ENCODE measurements at places on chromosomes 6 and 20.

DNA sequence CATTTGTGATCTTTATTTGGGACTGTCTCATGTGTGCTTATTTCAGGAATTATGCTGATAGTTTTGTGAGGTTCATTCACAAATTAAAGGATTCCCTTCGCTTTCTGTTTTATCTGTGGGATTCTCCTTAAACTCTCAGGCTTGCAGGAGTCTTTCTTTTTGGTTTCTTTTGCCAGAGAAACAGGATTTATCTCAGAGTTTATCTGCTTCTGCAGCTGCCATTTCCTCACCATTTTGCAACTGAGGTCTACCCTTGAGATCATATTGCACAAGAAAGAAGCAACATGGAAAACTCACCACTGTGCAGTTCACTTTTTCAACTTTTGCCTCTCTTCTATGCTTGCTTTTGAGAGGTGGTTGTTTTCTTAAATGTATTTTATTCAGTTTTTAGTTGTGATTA is 201.0 kb downstream of the PRL start:
- peak; percentile 23 for DNase-seq

- peak; percentile 70 for DNase-seq
Observed at GRCh38 chr20:4091490-4092479, 76.4 kb upstream of the RNF24 start.

DNA sequence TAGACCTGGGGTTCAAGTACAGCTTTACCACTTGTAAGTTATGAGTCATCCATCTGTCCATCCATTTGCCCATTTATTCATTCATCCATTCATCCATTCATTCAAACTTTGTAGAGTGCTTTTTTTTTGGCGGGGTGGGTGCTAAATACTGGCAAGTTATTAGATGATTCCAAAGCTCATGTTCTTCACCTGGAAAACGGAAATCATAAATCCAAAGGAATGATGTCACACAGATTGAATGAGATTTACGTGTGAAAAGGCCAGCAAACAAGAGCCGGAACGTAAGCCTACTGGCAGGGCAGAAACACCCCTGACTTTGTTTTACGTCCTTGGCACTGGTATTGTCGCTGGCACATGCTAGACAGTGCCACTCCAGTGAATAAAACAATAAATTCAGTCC is 480.9 kb upstream of the CHD6 start:
- no peak for DNase-seq

GRCh38 chr6:67190733-67191132 is 1444.3 kb upstream of the ADGRB3 start:
- DNase-seq: no peak

GRCh38 chr20:32364554-32365208 is 6.5 kb downstream of the ASXL1 start:
- DNase-seq: no peak

DNA sequence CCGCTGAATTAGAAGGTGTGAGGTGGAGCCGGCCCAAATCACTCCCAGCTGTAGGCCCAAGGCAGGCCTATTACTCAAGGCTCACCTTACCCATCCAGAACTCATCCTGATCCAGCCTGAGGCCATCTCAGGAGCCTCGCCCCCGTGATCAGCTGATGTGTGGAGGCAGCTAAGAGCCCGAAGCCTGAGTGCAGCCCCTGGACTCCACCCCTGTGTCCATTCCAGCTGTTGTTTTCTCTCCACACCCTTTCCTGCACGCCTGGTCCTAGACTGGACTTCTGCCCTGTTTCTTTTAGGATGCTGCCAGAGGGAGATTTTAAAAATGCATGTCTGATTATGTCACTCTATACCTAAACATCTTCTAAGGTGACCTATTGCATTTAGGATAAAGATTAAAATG is 124.7 kb upstream of the SUPT3H start:
- no peak for DNase-seq

- DNase-seq: no peak
Observed at GRCh38 chr20:11473983-11474382, 443.7 kb upstream of the BTBD3 start.

- DNase-seq: no peak
Observed at GRCh38 chr20:26208296-26209091, 511.8 kb upstream of the ZNF337 start.

DNA sequence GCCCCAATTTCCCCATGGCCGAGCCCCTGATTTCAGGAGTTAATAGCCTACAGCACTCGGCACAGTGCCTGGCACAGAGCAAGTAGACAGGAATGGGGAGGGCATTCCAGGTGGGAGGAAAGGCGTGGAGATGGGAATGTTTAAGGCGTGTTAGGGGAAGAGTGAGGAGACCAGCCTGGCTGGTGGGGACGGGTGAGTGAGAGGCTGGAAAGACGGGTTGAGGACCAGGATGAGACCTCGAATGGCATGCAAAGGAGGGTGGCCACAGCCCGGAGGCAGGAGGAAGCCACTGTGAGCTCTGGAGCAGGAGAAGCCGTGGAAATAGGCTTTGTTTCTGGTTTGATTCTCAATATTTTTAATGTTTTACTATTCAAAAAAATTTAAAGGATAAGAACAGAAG is 49.5 kb downstream of the CEBPB start:
- no peak for DNase-seq

GRCh38 chr20:62706857-62707256 is 1.8 kb upstream of the NTSR1 start:
- no peak for DNase-seq

- peak; percentile 91 for DNase-seq
Observed at GRCh38 chr6:70566751-70567382, at the start of gene SDHAF4. Gene SDHAF4 (plus strand): TSS chr6:70566930. CDS start chr6:70566941, 11 bp downstream.

DNA sequence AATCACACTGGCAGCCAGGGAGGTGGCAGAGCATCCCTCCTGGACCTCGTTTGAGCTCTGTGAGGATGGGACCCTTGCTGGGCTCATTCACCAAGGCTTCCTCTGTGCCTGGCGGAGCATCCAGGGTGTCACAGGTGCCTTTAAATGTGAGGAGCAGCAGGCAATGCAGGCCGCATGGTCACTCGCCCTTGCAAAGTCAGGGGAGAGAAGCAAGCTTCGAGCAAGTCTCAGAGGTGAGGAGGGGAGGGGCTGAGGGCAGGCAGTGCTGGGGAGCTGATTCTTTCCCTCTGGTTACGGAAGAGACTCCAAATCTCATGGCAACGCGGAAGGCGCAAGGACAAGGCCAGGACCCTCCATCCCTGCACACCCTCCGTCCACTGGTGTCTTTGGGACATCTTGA is 182.7 kb upstream of the PMEPA1 start:
- DNase-seq: no peak

DNA sequence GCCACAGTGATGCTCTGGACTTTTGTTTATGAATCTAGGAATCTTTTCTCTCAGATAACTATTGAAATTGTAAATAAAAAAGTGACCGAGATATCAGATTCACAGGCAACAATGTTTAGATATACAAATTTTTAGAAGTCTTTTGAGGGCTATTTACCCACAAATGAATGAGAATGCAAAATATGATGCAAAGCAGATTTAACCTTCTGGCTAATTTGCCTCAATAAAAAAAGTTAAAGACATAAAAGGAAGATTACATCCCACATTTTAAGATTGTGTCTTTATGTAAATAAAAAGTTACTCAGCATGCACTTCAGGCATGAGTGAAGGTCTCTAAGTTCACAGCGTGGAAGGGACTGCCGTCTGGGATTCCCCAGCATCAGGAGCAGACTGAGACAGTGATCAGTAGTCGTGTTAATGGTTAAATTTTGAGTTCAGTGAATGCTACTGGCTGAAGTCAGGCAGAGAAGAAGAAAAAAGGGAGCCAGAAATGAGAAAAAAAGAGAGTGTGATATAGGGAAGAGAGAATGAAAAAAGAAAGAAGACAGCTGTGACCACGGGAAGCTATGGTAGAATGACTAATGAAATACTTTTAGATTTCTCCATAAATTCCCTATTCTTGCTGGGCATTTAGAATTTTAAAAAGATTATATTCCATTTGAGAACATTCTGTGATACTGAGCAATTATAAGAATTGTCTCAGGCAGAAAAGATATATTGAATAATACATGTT is 93.6 kb downstream of the MYB start:
- DNase-seq: no peak

GRCh38 chr6:145813285-145814034 is 1.1 kb downstream of the FBXO30 start:
- peak; percentile 68 for DNase-seq

DNA sequence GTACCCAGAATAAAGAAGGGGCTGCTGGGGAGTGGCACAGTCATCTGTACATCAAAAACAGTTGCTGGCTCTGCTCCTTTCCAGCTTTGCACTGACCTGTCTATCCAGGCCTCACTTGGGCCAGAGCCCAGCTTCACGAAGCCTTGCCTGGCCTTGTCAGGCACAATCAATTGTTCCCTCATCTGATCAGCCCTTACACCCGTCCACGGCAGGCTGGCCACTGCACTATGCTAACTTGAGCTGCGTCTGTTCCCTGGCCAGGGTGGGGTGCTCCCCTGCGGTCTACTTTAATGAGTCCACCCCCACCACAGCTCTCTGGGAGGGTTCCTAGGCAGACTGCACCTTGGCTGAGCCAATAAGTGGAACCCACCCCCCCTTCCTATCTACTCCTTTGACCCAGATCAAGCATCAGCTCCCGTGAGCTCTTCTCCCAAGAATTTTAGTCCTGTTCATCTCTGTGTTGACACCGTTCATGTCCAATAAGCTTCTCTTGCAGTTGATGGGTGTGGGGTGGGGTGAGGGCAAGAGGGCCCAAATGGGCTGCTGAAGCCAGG is 74.3 kb upstream of the MLN start:
- no peak for DNase-seq

- no peak for DNase-seq
Observed at GRCh38 chr6:170243791-170244291, 47.0 kb downstream of the DLL1 start.

- DNase-seq: peak; percentile 38
Observed at GRCh38 chr6:7207720-7208119, 100.0 kb downstream of the RREB1 start.

DNA sequence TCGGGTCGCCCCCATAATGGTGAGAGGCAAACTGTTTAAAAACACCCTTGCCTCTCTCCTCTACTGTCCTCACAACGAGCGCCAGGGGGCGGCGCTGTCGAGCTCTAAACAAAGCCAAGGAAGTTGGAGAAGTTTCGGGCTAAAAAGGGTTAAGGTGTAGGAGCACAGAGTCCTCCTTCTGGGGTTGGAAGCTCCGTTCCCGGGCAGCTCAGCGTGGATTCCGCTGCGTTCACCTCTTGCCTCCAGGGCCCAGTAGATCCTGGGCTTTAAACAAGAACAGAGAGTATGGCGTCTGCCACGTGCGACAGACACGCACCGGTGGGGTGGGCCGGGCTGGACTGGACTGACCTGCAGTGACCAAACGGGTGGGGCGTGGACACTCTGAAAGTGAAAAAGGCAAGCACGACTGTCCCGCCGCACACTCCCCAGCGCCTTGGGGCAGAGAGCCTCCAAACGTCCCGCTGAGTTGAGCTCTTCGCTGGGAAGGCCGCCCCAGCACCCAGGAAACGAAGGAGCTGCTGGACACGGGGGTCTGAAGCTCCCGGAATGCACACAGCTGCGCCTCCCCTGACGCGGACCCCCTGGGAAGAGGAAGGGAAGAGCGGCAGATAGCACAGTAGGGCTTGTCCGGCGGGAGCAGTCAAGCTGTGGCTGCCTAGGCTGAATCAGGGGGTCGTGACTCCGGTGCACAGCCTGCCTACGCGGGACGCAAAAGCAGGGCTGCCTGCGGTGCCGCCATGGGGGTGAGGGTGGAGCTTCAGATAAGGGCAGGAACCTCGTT is 1.6 kb upstream of the THBD start:
- peak; percentile 93 for DNase-seq

- DNase-seq: no peak
Observed at GRCh38 chr6:114897536-114897935, 554.7 kb upstream of the HS3ST5 start.

- DNase-seq: no peak
Observed at GRCh38 chr20:14114065-14114704, 118.9 kb downstream of the MACROD2 start.

DNA sequence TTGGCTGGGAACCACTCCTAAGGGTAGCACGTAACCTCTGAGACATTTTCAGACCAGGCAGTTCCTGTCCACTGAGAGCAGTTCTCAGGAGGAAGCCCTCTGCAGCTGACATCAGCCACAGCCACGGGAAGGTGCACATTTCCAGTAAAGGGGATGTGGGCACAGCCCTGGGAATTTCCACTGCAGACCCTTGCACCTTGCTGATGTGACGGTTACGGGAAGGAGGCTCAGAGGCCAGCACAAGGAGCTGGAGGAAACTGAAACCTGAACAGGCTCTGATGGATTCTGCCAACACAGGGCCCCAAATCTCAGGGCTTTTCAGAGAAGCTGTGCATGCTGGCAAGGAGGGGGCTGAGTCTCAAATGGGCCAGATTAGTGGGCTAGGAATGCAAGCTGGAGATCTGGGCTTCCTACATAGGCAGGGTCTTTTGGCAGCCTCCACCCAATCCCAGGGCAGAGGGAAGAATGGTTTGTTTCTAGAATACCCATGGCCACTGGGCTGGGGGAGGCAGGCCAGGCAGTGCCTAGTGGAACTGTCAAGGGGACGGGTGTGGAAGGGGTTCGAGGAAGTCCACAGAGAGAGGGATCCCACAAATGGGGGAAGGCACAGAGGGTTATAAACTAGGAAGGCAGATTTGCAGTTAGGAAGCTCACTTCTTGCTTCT is 14.2 kb downstream of the EBF4 start:
- no peak for DNase-seq

- peak; percentile 88 for DNase-seq
Observed at GRCh38 chr6:111441678-111442243, 41.3 kb downstream of the REV3L start.

DNA sequence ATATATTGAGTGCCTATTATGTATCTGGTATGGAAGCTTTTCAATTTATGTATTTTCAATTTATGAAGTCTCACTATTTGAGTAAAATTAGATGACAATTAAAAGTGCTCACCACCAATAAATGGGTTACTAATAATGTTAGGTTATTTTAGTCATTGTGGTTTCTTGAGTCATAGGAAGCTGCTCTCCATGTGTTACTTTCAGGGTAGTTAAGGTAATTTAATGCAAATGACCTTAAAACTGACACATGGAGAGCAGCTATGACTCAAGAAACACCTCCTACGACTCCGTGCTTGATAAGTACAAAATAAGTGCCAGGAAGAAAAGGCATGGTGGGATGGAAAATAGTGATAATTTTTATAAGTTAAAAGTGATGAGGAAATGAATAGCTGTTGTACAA is 16.5 kb upstream of the TINAG start:
- DNase-seq: no peak

GRCh38 chr20:59945175-59945574 is 5.0 kb downstream of the FAM217B start:
- no peak for DNase-seq

DNA sequence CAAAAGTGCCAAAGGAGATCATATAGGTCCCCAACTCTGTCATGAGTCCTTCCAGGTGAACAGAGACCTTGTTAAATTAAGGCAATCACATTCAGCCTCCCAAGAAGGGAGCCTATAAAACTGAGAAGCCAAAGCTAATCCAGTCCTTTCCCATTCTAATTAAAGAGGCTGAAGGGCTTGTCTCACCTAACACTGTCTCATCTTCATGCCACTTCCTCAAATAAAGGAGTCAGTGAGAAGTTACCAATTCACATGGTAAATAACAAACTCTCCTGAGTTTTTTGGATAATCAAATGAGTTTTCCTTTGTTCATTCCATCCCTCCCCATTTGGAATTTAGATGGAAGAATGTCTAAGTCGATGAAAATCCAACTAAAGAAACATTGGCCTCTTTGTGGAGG is 242.8 kb downstream of the UST start:
- no peak for DNase-seq

- DNase-seq: no peak
Observed at GRCh38 chr20:62137478-62138203, 5.6 kb downstream of the PSMA7 start.

- DNase-seq: peak; percentile 76
Observed at GRCh38 chr6:139369568-139370282, 4.7 kb downstream of the CITED2 start.

- DNase-seq: no peak
Observed at GRCh38 chr6:42762426-42762859, 16.5 kb upstream of the TBCC start.

- peak; percentile 58 for DNase-seq
Observed at GRCh38 chr6:143772116-143773086, 70.7 kb upstream of the LTV1 start.
